WERI-Rb-1 (cell line): ENCODE measurements at places on chromosomes 1 and 21.

- no peak for DNase-seq
Measured at GRCh38 chr1:23193391-23194118, 23.7 kb downstream of the HTR1D start.

DNA sequence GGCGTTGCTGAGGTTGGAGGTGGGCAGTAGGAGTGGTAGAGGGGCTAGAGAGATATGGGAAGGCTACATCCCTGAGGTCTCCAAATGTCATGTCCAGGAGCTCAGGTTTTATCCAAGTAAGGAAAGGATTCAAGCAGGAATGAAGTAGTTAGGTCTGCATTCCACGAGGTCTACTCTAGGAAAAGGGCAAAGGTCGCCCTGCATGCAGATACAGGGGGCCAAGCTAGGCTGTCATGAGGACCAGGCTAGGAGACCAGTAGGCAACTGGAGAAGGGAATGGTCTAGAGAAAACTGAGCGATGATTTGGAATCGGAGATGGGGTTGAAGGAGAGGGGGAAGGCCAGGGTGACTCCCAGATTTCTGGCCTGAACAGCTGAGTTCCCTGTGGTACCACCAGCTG, 48.7 kb downstream of the IRF2BP2 start:
- DNase-seq: peak; percentile 4

DNA sequence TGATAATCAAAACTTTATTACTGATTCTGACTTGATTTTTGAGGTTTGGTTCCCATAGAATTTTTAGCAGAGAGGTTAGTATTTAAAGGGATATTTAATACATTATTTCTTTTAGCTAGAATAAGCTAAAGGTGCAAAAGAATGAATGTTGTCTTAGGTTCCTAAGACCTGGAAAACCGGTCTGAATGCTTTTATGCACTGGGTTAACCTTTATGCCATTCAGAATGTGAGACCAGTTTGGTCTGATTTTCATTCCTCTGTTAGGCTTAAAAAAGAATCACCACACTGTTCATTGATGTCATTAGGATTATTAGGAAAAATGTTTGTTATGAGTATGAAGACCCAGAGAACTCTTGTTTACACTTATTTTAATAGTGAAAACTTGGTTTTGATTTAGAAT, 30.1 kb downstream of the RAP1A start:
- no peak for DNase-seq

GRCh38 chr1:98210064-98210463, 289.2 kb upstream of the DPYD start:
- DNase-seq: no peak

DNA sequence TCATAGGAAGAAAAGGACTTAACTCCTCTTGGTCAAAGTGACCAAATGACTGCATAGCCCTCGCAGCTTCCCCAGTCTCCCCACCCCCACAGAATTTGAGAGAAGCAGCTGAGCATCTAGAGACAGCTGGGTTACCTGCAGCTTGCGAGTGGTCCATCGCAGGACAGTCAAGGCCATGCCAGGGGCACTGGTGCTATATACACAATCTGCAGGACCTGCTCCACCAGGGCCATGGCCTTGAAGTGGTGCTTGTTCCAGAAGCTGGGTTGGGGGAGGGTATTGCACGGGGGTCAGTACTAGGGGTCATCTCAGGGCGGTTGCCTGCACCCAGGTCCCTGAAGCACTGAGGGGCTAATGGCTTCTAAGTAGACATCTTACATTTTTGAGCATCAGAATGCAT, 10.4 kb downstream of the MRTO4 start:
- DNase-seq: no peak

GRCh38 chr1:45673956-45674355, 12.4 kb downstream of the GPBP1L1 start:
- DNase-seq: no peak

- DNase-seq: no peak
Measured at GRCh38 chr21:38668541-38668940, 137.2 kb upstream of the ETS2 start.

DNA sequence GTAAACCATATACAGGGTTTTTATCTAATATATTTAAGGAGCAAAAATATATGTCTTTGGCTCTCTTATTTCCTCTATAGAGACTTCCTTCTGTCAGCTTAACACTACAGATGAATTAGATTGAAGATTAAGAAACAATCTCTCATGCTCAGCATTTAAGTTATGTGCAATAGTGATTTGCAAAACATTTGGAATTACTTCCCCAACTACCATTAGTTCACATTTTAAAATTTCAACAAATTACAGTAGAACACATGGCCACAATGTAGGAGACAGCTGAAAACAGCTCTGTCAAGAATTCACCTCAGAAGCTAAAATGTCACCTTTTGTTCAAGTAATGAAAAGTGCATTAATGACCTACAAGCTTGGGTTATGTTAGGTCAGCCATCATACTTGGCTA, 177.9 kb downstream of the EIF4G3 start:
- DNase-seq: no peak

- DNase-seq: no peak
Measured at GRCh38 chr1:174940646-174941175, 59.0 kb upstream of the CACYBP start.

GRCh38 chr21:44943005-44943685, 3.3 kb downstream of the SLX9 start:
- no peak for DNase-seq

DNA sequence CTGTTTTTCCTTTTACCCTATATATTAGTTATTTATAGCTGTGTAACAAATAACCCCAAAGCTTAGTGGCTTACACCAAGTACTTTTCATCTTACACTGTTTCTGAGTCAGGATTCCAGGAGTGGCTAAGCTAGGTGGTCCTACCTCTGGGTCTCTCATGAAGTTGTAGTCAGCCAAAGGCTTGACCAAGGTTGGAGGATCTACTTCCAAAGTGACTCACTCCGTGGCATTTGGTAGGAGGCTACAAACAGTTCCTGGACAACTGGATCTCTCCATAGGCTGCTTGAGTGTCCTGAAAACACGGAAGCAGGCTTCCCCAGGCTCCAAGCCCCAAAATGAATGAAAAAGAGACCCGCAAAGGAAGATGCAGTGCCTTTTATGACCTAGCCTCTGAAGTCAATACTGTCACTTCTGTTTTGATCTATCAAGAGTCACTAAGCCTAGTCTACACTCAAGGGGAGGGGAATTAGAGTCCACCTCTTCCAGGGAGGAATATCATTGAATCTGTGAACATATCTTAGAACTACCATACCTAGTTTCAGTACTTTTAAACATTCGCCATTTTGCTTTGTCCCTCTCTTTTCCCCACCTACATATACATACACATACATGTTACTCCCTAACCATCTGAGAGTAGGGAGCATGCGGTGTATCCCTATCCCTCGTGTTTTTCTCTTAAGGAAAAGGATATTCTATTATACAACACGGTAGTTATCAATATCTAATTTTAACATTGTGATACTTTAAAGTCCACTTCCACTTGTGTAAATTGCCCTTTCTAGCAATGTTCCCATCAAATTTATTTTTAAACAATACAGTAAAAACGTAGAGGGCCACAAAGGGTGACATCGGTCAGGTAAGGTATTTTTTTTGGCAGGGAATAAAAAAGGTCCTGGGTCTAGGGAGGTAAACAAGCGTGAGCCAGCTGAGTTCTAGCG, 67.2 kb downstream of the SLC35A3 start:
- DNase-seq: no peak

GRCh38 chr1:27368869-27369582, 2.3 kb upstream of the MAP3K6 start:
- DNase-seq: no peak

DNA sequence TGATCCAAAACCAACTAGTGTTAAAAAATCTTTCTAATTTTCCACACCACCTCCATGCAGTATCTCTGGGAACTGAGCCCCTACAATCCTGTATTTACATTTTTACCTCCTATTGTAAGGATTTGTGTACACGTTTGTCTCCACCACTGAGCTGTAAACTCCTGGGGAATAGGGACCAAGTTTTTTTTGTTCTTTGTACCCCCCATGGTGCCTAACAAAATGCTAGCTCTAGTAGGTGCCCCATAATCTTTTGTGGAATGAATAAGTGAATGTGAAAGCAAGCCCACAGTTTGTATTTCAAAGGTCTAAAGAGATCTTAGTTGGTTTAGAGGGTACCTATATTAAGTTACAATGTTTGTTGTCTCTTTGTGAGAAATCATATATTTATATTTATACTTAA, 879 bp upstream of the WLS start:
- DNase-seq: no peak

DNA sequence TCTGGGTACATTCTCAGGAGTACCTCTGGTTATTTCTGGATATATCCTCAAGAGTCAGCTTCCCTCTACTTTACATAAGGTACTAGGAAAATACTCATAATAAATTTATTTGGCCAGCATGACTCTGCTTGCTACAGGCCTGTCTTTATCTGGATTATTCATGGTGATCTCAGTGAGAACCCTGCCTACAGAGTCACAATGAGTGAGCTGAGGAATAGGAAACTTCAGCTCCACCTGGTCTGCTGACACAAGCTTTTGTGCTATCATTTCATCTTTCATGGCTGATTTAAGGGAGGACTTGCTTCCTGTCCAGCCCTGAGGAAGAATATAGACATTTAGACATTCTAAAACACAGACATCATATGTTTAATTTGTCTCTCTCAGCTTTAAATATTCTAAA, 19.5 kb upstream of the SUCO start:
- no peak for DNase-seq

DNA sequence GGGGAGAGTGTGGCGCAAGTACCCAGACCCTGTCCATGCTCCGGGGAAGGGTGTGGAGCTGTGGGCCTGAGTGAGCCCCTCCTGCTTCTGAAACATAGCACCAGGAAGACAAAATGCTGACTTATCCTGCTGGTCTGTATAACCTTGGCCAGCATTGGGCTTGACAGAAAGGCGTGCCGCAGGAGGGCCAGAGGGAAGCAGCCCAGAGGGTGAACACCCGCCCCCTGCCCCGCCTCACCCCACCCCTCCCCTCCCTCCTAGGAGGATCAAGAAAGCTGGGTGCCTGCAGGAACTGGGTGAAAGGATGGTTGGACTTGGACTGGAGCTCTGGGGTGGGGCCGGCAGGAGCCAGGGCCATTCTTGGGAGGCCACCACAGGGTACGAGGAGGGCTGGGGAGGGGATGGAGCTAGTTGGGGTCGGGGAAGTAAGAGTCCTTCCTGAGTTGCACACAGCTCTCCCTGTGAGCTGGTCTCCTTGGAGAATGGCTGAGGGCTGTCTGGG, 27.1 kb downstream of the PTPRF start:
- DNase-seq: peak; percentile 59
